ENCODE measurements at places on chromosomes 1 and 21. TPM values are rescaled to one million over a fixed set of nuclear protein-coding genes. Genes with fewer than 3 reads are reported as not detected.
A peak's percentile ranks its signal among the peaks of the same experiment; 100 is the strongest.

The DNALI1 gene
- 3.1 TPM for total RNA-seq

GRCh38 chr21:36773117-36773516 lies 74.2 kb downstream of the SIM2 start:
- DNase-seq = peak; percentile 92

GRCh38 chr21:35738347-35738961 lies 321.9 kb downstream of the SETD4 start:
- DNase-seq = no peak

DNA sequence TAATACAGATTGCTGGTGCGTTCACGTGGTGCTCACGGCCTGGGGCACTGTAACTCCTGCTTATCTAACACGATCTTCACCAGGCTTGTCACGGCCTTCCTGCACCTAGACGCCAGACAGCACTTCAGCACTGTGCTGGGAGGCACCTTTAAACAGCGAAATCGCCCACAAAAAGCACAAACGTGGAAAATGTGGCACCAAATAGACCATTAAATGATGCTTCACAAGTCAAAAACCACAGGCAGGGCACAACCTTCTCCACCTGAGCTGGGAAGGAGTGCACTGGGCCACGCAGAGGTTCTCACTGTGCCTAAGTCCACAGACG lies 20.0 kb downstream of the IBA57 start:
- DNase-seq = no peak
